ENCODE measurements at places on chromosomes 7 and 10.

- no peak for DNase-seq
Measured at GRCh38 chr10:83553366-83553765, 585.9 kb upstream of the GHITM start.

DNA sequence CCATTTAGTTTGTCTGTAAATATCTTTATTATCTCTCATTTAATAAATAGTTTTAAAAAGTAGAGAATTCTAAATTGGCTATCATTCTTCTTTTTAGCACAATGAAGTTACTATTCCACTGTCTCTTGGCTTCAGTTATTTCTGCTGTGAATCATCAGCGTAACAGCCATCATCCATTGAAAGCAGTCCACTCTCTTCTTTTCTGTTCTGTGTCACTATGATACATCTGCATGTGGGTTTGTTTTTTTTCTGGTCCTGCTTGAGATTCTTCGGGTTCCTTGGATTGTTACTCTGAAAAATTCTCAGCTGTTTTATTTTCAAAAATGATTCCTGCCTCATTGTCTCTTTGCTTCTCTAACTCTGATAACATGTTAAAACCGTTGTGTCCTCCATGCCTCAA is 52.5 kb downstream of the CSGALNACT2 start:
- no peak for DNase-seq

DNA sequence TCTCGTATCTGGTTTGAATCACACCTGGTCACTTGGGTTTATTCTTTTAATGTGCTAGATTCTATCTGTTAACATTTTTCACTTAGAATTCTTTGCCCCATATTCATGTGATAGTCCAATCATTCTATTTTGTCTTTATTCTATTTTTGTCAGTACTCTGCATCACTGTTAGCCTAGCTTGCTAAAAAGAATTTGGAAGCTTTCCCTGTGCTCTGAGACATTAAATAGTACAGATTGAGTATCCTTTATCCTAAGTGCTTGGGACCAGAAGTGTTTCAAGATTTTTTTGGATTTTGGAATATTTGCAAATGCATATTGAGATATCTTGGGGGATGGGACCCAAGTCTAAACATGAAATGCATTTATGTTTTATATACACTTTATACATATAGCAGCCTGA is 51.0 kb downstream of the RALA start:
- DNase-seq: no peak

GRCh38 chr10:127922675-127923366 is 15.9 kb downstream of the PTPRE start:
- no peak for DNase-seq

DNA sequence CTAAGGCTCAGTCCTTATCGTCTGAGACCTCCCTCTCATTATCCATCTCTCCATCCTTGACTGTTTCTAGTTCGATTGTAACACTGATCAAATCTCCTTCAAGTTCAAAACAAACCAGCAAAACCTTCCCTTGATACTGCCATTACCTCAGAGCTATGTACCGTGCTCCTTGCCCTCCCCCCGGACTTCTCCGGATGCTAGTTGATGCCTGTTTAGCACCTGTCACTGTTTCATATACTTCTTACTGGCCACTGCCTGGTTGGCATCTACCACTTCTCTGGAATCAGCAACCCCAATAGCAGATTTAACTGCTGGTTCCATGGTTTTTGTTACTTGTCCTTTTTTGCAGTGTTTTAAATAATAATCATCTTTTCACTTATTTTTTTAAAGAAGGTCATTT is 64.1 kb downstream of the BMPR1A start:
- no peak for DNase-seq

GRCh38 chr10:15660990-15661389 is 58.7 kb downstream of the ITGA8 start:
- DNase-seq: no peak

DNA sequence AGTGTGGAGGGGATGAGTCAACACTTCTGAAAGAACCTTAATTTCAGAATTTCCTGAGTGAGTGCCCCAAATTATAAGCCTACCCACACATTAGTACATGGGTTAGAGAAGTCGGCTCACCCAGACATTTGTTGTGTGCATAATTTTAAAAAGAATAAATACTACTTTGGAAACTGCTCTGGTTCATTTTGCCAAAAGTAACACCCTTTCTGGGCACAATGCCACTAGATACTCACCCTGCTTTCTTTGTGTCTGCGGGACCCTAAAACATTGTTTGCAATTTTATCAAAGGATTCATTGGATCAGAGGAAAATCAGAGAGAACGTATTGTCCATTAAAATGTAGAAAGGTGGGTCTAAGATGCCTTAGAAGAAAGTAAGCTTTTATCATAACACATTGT is 245.5 kb upstream of the NRP1 start:
- DNase-seq: no peak

DNA sequence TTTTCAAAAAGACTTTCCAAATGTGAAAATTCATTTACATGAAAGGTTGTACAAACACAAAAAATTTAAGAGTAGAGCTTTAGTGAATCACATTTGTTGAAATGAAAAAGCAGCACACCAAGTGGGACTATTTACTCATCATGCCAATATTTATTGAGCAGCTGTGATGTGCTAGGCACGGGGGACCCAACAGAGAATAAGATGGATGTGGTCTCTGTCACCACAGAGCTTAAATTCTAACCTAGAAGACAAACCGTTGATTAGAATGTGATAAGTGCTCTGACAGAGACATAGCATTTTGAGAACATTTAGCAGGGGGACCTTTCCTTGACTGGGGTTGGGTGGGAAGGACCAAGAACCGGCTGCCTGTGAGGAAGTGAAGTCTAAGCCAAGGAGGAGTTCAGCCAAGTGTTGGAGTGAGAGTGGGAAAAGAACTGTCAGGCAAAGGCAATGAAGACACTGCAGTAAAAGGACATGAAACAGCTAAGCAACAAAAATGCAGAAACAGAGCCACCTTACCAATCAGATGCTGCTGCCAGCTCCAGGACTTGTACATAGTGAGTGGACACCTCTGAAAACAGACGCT is 19.1 kb downstream of the ADAM12 start:
- DNase-seq: no peak

- no peak for DNase-seq
Measured at GRCh38 chr7:131090188-131090587, 237.5 kb upstream of the MKLN1 start.

DNA sequence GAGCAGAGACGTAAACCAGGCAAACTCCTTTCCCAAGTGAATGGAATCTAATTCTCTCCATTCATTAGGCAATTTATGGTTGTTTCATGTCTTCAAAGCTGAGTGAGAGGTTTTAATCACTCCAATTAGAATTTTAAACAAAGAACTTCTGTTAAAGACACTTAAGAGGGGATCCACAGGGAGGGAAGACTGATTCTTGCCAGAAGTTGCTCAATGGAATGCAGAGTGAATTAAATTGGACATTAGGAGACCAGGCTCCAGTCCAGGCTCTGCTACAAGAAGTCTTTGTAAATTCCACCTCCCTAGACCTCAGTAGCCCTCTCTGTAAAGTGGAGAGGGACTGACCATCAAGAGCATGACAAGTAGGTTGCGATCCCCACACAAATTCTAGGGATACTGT is 130.7 kb upstream of the TMEM72 start:
- DNase-seq: no peak

- DNase-seq: no peak
Measured at GRCh38 chr7:151018421-151019129, 5.7 kb downstream of the ATG9B start.

- DNase-seq: no peak
Measured at GRCh38 chr7:69402696-69403095, 195.6 kb upstream of the AUTS2 start.

- no peak for DNase-seq
Measured at GRCh38 chr10:4771554-4772201, 54.3 kb upstream of the AKR1E2 start.

- DNase-seq: no peak
Measured at GRCh38 chr7:1548438-1548831, 7.6 kb downstream of the TMEM184A start.

DNA sequence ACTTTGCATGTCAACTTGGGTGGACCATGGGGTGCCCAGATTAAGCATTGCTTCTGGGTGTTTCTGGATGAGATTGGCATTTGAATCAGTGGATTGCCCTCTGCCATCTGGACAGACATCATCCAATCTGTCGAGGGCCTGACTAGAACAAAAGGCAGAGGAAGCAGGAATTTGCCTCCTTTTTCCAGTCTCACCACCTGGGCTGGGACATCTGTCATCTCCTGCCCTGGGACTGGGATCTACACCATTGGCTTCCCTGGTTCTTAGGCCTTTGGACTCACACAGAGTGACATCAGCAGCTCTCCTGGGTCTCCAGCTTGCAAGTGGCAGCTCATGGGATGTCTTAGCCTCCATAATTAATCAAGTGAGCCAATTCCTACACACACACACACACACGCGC is 10.3 kb downstream of the SLC13A4 start:
- DNase-seq: peak; percentile 68

DNA sequence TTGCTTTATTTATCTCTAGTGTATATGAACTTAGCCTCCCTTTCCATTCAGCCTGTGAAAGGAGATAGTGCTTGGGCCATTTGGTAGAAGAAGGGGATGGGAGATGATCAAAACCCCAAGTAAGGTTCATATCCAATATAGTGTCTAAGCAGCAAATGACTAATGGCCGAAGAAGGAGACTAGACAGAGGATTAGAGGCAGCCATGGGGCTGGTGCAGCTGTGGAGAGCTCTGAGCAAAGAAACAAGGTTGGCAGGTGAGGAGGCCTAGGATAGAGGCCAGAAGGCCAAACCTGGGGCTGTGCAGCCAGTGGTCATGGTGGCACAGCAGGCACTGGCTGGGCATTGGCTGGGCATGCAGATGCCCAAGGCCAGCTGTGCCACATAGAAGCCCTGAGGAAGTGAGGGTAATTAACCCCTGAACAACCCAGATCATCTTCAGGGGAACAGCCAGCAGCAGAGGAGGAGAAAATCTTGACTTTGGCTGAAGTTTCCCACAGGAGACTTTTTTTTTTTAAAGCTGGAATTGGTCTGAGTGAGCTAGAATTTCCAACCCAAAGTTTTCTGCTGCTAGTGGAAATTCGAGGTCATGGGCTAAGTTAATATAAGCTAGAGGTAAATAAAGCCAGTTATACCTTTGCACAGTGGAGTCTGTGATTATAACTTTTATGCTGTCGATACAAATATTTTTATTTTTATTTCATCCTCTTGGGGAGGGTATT is 10.3 kb upstream of the CPA1 start:
- DNase-seq: no peak

- no peak for DNase-seq
Measured at GRCh38 chr7:46996972-46997371, 584.9 kb downstream of the TNS3 start.

DNA sequence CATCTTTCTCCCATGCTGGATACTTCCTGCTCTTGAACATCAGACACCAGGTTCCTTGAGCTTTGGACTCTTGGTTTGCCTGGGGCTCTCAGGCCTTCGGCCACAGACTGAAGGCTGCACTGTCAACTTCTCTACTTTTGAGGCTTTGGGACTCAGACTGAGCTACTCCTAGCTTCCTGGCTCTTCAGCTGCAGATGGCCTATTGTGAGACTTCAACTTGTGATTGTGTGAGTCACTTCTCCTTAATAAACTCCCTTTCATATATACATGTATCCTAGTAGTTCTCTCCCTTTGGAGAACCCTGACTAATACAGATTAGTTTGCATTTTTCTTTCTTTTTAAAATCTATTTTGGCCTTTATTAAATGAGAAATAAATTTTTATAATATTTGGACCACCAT is 276.2 kb upstream of the SEMA3C start:
- no peak for DNase-seq

- no peak for DNase-seq
Measured at GRCh38 chr7:2520131-2520760, 672 bp downstream of the LFNG start.

Measured in cerebellum (tissue), 4 donors.